ENCODE measurements at places on chromosomes 16 and 17.

GRCh38 chr17:40791111-40791510 lies 8.6 kb downstream of the KRT28 start:
- no peak for DNase-seq

DNA sequence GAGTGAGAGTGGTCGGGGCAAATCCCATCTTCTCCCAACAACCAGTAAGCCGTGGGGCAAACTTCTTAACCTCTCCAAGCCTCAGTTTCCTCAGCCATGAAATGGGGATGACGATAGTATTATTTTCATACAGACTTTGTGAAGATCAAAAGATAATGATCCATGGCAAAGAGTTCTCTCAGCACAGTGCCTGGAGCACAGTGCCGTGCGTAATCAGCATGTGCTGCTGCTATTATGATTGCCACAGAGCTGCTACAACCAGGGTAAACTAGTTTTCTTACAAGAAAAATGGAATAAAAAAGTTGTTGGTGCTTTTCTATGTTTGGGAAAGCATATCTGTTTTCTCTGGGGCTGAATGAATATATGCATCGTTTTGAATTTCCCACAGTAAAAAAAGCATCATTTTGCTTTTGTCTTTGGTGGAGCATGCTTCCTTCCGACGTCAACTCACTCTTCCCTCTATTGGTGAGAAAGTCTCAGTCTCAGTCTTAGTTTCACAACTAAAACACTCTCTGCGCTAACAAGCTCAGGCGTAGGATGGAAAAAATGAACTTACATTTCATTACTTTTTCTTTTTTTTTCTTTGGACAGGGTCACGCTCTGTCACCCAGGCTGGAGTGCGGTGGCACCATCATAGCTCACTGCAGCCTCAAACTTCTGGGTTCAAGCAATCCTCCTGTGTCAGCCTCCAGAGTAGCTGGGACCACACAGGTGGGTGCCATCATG lies 37.2 kb downstream of the CDK5R1 start:
- no peak for DNase-seq

DNA sequence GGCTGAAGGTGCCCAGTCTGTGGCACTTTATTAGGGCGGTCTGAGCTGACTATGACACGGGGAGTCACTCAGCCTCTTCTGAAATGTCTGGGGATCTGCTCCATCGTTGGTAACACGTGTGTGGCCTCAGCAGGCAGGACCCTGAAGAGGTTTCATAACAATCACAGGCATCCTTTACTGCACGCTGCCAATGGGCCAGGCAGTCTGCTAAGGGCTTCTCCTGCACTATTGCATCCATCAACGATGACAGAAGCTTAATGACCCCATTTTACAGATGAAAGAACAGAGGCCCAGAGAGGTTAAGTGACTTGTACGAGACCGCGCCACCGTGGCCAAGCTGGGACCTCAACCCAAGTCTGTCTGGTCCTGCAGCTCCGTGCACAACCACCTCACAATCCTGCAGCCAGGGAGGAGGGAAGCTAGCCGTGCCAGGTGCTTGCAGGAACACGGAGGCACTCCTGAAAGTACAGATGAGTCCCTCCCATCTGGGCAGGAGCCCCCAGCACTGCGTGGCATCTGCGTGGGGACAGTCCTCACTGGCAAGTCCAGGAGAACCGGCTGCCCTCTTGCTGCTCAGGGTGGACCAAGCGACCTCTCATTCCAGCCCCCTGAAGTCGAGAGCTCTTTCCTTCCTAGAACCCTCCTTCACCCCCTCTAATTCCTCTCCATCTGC lies 40.0 kb downstream of the RPH3AL start:
- no peak for DNase-seq

DNA sequence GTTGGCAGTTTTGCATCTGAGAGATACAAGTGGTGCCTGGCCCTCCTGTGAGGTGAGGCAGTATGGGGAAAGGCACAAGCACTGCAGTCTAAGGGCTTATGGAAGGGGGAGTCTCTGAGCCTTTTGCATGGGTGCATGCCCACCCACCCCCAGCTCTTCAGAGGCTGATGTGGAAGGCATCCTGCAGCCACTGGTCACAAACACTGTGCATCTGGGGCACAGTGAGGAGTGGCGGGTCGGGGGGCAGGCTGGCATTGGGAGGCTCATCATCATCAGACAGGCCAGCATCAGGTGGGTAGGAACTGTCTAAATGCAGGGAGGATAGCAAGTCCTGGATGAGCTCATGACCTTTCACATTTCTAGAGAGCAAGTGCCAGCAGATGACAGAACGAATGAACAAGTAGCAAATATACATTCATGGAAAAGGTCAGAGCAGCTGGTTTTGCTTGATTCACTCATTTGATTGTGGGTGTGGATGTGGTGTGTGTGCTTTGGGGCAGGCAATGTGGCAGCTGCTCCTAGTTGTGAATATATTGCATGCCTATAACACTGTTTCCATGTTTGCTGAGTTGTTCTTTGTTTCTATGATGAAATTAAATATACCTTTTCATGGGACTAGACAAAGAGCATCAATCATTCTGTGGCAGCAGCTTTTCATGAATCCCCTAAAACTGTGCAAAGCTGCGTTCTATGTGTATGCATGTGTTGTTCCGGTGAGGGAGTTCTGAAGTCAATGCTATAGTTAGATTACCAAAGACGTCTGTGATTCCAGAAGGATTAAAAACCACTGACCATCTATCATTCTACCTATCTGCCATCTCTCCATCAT lies 29.2 kb downstream of the TRIM25 start:
- DNase-seq, result no peak

DNA sequence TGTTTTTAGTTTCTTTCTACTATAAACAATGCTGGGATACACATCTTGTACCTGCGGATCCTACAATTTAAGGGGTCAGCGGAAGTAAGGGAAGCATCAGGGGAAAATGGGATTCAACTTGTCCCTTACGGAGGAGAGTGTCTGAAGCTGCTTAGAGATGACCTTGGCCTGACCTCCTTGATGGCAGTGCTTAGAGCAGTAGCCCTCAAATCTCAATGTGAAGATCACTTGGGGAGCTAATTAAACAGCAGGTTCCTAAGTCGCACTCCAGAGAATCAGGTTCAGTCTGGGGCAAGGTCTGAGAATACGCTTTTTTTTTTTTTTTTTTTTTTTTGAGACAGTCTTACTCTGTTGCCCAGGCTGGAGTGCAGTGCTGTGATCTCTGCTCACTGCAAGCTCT lies 9.6 kb upstream of the METTL16 start:
- DNase-seq, result no peak

GRCh38 chr16:78542419-78542818 lies 443.0 kb downstream of the WWOX start:
- DNase-seq, result no peak

GRCh38 chr17:45003877-45004276 lies 35.8 kb upstream of the C1QL1 start:
- DNase-seq, result no peak
